Body of pancreas (tissue), 4 donors: ENCODE measurements at places on chromosomes 5 and 9. TPM values are rescaled to one million over a fixed set of nuclear protein-coding genes. Genes with fewer than 3 reads are reported as not detected.

GRCh38 chr5:1505506-1506241 is 18.1 kb downstream of the LPCAT1 start:
- H3K36me3 ChIP-seq: no peaks in the 10 kb centered on the region
- no peaks in the 10 kb centered on the region for H3K4me1 ChIP-seq

- H3K27me3 ChIP-seq: no peaks in the 10 kb centered on the region
- peaks cover 6% of the 10 kb centered on the region for H3K4me1 ChIP-seq
- no peaks in the 10 kb centered on the region for H3K36me3 ChIP-seq
- no peak overlapping the region for H3K27ac ChIP-seq
- no peak for DNase-seq
Observed at GRCh38 chr5:9507974-9508373, 37.9 kb downstream of the SEMA5A start.

The ASTN2 gene
- total RNA-seq: 8.2 TPM

GRCh38 chr9:30484690-30485089 is 1899.8 kb upstream of the ACO1 start:
- no peaks in the 10 kb centered on the region for H3K4me1 ChIP-seq
- H3K4me3 ChIP-seq: no peak overlapping the region
- no peak for DNase-seq
- no peaks in the 10 kb centered on the region for H3K36me3 ChIP-seq
- no peak overlapping the region for H3K27ac ChIP-seq

The TTC1 gene
- total RNA-seq: 11.2 TPM

DNA sequence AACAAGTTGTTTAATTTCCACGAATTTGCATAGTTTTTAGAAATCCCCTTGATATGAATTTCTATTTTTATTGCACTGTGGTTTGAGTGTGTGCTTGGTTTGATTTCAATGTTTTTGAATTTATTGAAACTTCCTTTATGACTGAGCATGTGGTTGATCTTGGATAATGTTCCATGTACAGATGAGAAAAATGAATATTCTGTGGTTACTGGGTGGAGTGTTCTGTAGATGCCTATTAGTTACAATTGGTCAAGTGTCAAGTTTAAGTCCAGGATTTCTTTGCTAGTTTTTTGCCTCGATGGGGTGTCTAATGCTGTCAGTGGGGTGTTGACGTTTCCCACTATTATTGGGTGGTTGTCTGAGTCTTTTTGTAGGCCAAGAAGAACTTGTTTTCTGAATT is 319.5 kb upstream of the ACTBL2 start:
- no peak overlapping the region for H3K4me3 ChIP-seq
- H3K27ac ChIP-seq: no peak overlapping the region
- H3K36me3 ChIP-seq: no peaks in the 10 kb centered on the region
- no peaks in the 10 kb centered on the region for H3K27me3 ChIP-seq
- H3K4me1 ChIP-seq: no peaks in the 10 kb centered on the region

The PAM gene
- total RNA-seq: 75.2 TPM

DNA sequence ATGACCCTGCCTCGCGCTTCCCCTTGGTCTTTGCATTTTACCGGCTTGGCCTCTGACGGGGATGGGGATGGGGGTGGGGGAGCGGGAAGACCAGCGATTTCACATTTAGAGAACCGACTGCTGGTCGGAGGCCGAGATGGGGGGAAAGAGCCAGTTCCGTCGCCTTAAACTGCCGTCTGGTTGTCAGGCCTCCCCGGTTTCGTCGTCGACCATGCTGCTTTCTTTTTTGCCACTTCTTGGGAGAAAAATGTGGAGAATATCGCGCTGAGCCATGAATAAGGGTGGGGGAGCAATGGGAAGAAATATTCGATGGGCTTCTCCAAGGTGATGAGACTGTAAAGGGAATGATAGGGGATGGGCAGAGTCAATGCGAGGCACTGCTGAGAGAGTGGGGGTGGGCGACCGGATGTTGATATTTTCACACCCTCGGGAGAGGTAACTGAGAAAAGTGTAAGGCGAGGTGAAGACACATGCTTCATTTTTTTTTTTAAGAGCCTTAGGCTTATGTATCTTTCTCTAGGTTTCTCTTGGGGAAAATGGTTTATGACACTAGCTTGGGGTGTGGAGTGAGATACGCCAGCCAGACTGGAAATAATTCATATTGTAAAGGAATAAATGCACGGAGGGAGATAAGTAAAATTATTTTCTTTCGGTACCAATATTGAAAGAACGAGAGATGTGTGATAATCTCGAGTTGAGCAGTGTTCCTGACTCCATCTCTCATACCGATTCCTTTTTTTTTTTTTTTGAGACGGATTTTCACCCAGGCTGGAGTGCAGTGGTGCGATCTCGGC is 1.1 kb downstream of the KIF2A start:
- H3K4me3 ChIP-seq: peak overlapping the region; percentile 97
- peaks cover 44% of the 10 kb centered on the region for H3K4me1 ChIP-seq
- H3K27me3 ChIP-seq: no peaks in the 10 kb centered on the region
- DNase-seq: peak; percentile 41
- peak overlapping the region; percentile 92 for H3K27ac ChIP-seq

DNA sequence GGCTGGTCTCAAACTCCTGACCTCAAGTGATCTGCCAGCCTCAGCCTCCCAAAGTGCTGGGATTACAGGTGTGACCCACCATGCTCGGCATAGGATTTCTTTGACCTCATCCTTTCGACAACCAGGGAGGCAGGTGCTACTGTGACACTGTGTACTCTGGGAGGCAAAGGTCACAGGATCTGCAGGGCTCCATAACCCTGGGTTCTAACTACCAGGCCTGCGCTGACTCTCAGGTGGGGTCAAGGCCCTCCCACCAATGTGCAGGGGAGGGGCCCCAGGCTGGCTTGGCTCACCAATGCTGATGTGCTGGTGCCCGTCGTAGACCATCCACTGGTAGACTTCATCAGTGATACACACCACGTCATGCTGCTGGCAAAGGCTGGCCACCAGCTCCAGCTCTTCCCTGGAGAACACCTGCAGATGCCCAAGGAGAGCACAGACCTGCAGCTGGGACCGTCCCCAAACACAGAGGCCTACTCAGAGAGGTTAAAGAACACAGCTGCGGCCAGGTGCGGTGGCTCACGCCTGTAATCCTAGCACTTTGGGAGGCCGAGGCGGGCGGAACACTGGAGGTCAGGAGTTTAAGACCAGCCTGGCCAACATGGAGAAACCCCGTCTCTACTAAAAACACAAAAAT is 7.0 kb upstream of the SPOUT1 start:
- H3K4me3 ChIP-seq: no peak overlapping the region
- H3K27me3 ChIP-seq: no peaks in the 10 kb centered on the region
- no peaks in the 10 kb centered on the region for H3K4me1 ChIP-seq

- no peak overlapping the region for H3K27ac ChIP-seq
- no peak for DNase-seq
- H3K27me3 ChIP-seq: no peaks in the 10 kb centered on the region
- peaks cover 25% of the 10 kb centered on the region for H3K4me1 ChIP-seq
- H3K36me3 ChIP-seq: no peaks in the 10 kb centered on the region
- H3K4me3 ChIP-seq: no peak overlapping the region
Observed at GRCh38 chr9:112384690-112385089, 4.8 kb downstream of the HSDL2 start.

The VCAN gene
- total RNA-seq: 33.7 TPM

GRCh38 chr5:126544087-126544740 is 50.8 kb downstream of the ALDH7A1 start:
- H3K4me1 ChIP-seq: peaks cover 5% of the 10 kb centered on the region
- peaks cover 6% of the 10 kb centered on the region for H3K36me3 ChIP-seq
- DNase-seq: peak; percentile 10
- no peaks in the 10 kb centered on the region for H3K27me3 ChIP-seq
- H3K4me3 ChIP-seq: no peak overlapping the region

DNA sequence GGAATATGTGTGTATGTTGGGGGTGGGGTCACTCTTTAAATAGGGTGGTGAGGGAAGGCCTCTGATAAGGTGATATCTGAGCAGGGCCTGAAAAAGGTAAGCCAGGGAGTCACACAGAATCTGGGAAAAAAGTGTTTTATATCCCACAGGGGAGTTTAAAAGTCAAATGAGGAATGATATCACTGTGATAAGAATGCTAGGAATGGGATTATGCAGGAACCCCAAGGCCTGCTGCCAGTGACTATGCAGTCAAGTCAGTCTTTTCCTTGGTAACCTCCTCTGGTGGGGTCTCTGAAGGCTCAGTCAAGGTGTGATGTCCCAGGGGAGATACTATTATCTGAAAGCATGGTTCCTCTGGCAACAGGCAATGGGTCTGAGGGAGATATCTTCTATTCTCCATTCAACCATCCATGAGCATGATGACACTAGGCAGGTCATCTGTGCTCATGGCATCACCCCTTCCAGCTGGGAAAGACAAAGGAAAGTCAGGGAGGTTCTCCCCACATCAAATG is 53.5 kb downstream of the GRIA1 start:
- no peaks in the 10 kb centered on the region for H3K4me1 ChIP-seq
- no peak overlapping the region for H3K27ac ChIP-seq
- DNase-seq: no peak
- H3K36me3 ChIP-seq: no peaks in the 10 kb centered on the region
- no peaks in the 10 kb centered on the region for H3K27me3 ChIP-seq
- H3K4me3 ChIP-seq: no peak overlapping the region

The MIER3 gene
- 26.0 TPM for total RNA-seq

DNA sequence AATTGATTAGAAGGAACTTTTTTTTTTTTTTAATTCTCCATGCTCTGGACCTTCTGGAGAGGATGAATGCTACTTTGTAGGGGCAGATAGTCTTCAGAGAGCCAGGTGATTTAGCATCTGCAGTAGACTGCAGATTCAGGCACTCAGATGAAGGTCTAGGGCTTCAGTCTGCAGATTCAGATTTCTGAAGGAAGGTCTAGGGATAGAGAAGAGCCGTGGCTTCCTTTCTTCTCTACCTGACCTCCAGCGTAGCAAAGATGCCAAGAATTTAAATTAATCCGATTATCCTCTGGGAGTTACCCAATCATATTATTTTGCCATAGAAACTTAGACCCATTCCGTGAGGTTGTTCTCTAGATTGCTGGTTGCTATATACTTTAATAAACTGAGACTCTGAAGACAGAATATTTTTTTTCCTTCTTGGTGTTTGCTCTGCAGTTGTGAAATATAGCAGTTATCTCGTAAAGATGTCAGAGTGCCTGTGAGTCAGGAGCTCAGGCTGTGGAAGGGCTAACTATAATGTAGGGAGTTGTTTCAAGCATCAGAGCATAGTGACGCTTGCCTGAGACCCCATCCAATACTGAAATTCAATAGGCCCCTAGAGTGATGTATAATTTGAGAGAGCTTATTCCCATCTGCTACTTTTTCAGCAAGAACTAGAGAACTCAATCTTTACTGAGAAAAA is 132.7 kb upstream of the SLC12A2 start:
- H3K4me1 ChIP-seq: no peaks in the 10 kb centered on the region
- no peak overlapping the region for H3K4me3 ChIP-seq
- no peak overlapping the region for H3K27ac ChIP-seq
- DNase-seq: no peak
- no peaks in the 10 kb centered on the region for H3K27me3 ChIP-seq
- H3K36me3 ChIP-seq: no peaks in the 10 kb centered on the region

- no peak for DNase-seq
- H3K4me1 ChIP-seq: no peaks in the 10 kb centered on the region
- no peak overlapping the region for H3K27ac ChIP-seq
Observed at GRCh38 chr9:26131886-26132285, 453.6 kb upstream of the TUSC1 start.

DNA sequence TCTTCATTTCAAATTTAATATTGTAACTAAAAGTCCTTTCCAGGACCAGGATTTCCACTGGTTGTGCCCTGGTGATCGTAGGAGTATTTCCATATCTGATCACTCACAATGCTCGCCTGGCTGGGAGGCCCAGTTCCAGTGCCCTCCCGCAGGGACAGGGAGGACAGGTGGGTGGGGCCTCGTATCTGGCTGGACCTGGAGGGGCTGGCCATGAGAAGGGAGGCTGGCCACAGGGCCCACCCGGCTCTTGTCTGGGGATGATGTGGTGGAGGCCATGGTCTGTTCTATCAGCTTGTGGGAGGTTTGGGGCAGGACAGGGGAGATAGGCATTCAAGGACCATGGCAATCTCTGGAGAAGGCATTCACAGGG is 286.4 kb downstream of the GADD45G start:
- no peaks in the 10 kb centered on the region for H3K27me3 ChIP-seq
- H3K4me3 ChIP-seq: no peak overlapping the region
- peak overlapping the region; percentile 66 for H3K27ac ChIP-seq
- H3K4me1 ChIP-seq: peaks cover 27% of the 10 kb centered on the region
- no peaks in the 10 kb centered on the region for H3K36me3 ChIP-seq
- DNase-seq: no peak

The PCDHB5 gene
- total RNA-seq: 4.3 TPM

The IRGM gene
- not detected for total RNA-seq

The LCN9 gene
- not detected for total RNA-seq

The CAMK4 gene
- 0.78 TPM for total RNA-seq

GRCh38 chr9:92607773-92608172 is 62.2 kb downstream of the IPPK start:
- H3K4me3 ChIP-seq: no peak overlapping the region
- H3K4me1 ChIP-seq: peaks cover 11% of the 10 kb centered on the region
- DNase-seq: peak; percentile 23
- peaks cover 2% of the 10 kb centered on the region for H3K36me3 ChIP-seq

- no peak overlapping the region for H3K27ac ChIP-seq
- H3K4me1 ChIP-seq: peaks cover 12% of the 10 kb centered on the region
- no peaks in the 10 kb centered on the region for H3K27me3 ChIP-seq
Observed at GRCh38 chr5:53482717-53483638, 2.5 kb downstream of the FST start.

- peaks cover 21% of the 10 kb centered on the region for H3K4me1 ChIP-seq
- H3K27ac ChIP-seq: peak overlapping the region; percentile 97
- H3K36me3 ChIP-seq: no peaks in the 10 kb centered on the region
- peak; percentile 22 for DNase-seq
- H3K4me3 ChIP-seq: peak overlapping the region; percentile 93
Observed at GRCh38 chr5:131264451-131265099, 722 bp downstream of the CDC42SE2 start.

The ACTBL2 gene
- total RNA-seq: not detected

- no peak overlapping the region for H3K4me3 ChIP-seq
- no peaks in the 10 kb centered on the region for H3K27me3 ChIP-seq
- DNase-seq: no peak
Observed at GRCh38 chr9:91814753-91815152, 135.3 kb downstream of the ROR2 start.

DNA sequence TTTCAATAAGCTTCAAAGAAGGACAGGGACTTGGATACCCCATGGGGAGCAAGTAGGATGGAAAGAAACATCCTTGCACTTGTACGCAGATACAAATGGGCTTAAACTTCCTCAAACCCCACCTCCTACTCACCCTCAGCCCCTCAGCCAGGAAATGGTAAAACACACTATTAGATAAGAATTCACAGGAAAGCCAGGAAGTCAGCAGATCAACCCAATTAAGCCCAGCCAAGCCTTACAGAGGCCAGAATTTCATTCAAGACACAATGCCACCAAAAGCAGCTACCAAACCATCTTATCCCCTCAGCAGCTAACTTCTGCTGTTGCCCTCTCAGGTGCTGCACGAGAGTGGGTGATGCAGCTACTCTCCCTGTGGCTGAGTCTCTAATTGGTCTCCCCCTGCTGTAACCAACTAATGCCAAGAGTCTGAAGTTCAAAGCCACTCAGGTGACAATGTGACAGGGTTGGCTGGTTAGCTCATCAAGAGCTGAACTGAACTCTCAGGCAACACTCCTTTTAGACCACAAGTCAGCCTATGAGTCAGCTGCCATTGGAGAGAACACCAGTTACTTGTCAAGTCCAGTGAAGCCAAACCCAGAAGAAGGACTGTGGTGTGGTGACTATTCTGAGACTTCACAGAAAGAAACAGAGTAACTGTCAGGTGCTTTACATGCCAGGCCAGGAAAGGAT is 201.9 kb downstream of the ZNF608 start:
- DNase-seq: no peak
- H3K4me1 ChIP-seq: no peaks in the 10 kb centered on the region
